Suppressor macrophage (primary cell): ENCODE measurements at places on chromosomes 1 and 21.

- DNase-seq, result no peak
Measured at GRCh38 chr1:77057994-77058585, 161.1 kb downstream of the PIGK start.

GRCh38 chr21:46124926-46125845, 27.3 kb downstream of the COL6A2 start:
- DNase-seq, result no peak

DNA sequence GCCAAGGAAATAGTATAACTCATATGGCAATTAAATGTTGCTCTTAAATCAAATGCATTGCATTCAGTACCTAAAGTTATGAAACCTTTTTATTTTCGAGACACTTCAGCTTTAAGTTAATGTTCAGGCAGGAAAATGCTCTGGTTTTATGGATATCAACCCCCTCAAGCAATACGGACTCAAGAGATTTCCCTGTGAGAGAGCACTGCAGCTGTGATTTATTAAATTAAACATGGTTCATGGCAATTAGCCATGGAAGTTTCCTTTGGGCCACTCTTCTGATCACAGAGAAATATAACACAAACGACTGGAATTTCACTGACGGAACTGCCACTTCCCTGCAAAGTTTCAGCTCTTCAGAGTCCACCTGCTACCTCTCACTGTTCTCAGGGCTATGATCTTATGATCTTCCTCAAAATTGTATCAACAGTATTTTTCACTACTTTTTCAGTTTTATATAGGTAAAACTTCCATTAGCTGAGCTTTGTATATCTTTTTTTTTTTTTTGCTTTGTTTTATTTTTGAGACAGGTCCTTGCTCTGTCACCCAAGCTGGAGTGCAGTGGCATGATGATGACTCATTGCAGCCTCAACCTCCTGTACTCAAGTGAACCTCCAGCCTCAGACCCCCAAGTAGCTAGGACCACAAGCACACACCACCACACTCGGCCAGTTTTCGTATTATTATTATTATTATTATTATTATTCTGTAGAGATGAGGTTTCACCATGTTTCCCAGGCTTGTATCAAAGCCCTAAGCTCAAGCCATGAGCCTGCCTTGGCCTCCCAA, 923.1 kb upstream of the TMPRSS15 start:
- no peak for DNase-seq

GRCh38 chr1:207103892-207104373, at the start of gene C4BPA:
Gene C4BPA, plus strand, starts transcription at chr1:207104233. Its CDS starts 8,793 bp downstream, at chr1:207113026.
- peak; percentile 36 for DNase-seq

- DNase-seq, result peak; percentile 44
Measured at GRCh38 chr21:31273278-31273677, 70.8 kb downstream of the TIAM1 start.

GRCh38 chr1:59453297-59453968, 156.5 kb downstream of the FGGY start:
- peak; percentile 70 for DNase-seq

GRCh38 chr1:248778906-248779305, 23.3 kb upstream of the LYPD8 start:
- DNase-seq, result peak; percentile 22

GRCh38 chr1:84350550-84350949, 47.7 kb upstream of the DNASE2B start:
- no peak for DNase-seq

DNA sequence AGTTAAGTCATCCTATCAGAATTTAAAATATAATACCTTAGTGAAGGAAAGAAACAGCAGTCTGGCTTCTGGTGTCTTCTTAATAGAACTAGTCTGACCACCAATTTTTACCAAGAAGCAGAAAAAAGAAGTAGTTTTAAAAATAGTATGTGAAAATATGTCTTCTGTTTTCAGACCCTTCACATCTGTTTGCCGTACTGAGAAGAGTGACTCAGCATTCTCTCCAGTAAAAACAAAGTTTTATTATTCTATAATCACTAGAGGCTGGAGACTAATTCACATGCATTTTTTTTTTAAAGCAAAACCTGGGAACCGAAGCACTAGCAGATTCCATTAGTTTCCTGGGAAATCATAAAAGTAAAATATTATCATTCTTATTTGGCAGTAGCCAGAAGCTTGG, 163.8 kb downstream of the COL24A1 start:
- DNase-seq, result peak; percentile 18

DNA sequence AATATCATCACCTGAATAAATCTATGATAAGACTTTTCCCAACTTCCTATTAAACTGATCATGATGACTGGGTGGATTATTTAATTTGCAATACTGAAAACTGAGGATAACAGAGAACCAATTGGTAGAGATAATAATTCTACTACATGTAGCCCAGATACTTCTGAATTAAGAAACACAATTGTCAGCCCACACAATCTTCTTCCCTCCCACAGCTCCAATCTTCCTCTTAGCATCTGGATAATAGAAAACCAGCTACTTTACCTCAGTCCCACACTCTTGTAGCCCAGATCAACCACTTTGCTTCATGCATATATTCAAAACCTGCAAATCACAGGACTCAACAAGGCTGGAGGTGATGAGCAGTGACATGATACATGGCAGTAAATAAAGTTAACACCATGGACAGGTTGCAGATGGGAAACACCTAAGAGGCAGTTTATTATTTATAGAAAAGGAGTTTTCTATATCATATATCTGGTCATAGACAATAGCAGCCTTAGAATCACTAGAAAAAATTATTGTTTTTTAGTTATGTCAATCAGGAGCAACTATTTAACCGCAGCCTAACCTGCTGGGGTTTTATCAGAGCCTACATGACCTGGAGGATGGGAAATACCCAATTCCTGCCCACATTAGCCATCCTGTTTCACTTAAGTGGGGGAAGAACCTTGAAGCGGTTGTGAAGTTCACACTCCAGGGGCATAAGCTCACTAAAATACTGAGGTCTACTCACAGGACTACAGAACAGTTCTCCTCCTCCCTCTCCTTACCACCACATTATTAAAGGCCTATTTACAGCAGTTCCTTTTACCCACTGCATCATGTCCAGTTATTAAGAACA, 16.7 kb downstream of the FRRS1 start:
- no peak for DNase-seq

DNA sequence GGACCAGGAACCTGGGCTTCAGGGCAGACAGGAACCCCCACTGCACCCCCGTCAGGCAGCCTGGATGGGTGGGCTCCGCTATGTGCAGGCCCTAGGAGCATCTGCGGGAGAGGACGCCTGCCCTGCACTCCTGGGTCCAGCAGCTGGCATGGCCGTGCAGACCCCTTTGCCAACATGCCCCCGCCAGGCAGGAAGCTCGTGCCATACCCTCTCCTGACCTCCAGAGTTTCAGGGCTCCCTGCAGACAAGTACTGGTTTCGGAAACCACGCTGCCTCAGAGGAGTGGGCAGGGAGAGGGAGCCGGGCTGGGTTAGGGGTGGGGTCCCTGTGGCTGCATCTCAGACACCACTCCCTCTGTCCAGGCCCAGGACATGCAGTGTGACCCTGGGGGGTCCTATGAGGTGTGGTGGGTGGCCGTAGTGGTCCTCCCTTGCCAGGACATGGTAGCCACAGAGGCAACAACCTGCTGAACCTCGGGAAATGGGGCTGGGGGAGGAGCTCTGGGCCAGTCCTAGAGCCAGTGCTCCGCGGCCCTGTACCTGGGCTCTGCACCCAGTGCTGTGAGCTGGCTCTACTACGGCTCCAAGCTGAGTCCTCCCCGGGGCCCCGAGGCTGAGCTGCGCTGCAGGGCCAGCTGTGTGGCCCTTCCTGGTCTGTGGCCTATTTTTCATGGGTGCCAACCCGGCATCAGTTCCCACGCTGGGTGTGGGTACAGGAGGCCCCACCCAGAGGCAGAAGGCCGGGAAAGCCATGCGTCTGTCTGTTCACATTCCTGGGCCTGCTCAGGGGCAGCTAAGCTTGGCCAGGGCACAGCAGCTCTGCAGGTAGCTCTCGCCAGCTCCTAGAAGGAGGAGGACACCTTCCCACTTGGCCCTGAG, 1.4 kb downstream of the PLEKHN1 start:
- DNase-seq, result no peak

GRCh38 chr1:51234721-51235425, 1.2 kb upstream of the RNF11 start:
- peak; percentile 44 for DNase-seq

- peak; percentile 56 for DNase-seq
Measured at GRCh38 chr1:13730751-13731482, 30.9 kb downstream of the PRDM2 start.

- peak; percentile 95 for DNase-seq
Measured at GRCh38 chr1:182149411-182149965, 88.0 kb upstream of the ZNF648 start.

DNA sequence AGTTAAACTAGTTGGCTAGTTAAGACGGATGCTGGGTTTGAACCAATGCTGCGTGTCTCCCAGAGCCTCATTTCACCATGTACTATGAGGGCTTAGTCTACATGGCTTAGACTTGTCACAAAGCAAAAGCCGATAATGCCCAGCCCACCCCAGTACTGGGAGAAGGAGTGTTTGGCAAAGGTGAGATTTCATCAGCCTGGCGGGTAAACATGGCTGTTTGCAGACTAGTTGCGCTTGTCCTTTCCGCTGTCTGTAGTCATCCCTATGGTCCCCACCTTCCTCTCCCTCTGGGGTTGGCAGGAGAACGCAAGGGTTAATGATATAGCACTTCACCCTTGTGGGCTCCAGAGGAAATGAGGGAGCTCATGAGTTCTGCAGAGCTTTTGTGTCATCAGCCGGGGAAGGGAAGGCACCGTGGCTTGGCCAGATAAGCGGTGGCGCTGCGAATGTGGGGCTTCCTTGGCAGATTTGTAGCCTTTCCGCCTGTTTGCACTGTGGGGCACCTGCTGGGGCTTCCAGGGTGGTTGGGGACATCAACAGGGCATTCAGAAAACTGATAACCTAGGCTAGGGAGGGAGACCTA, 29.2 kb downstream of the SOX13 start:
- peak; percentile 49 for DNase-seq

DNA sequence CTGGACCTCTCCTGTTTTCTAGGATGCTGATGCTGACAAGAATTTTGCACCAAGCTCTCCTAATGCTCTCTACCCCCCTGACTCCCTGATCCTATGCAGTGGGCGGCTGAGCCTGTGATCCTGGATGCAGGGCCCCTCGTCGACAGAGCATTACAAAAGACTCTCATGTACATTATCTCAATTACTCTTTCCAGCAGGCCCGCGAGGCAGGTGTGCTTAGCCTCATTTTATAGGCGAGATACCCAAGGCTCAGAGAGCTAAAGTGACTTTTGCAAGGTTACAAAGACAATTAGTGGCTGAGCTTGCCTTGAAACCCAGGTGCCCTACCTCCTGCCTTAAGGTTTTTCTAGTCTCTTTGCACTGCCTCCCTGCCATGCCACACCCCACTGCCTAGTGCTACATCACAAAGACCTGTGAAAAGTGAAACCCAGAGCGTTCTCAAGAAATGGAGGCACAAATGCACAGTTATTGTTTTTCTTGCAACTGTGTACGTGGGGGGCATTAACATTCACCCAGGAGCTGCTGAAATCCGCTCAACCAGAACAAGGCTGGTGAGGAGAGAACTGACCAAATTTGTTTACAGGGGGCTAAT, 10.0 kb upstream of the C8A start:
- no peak for DNase-seq

DNA sequence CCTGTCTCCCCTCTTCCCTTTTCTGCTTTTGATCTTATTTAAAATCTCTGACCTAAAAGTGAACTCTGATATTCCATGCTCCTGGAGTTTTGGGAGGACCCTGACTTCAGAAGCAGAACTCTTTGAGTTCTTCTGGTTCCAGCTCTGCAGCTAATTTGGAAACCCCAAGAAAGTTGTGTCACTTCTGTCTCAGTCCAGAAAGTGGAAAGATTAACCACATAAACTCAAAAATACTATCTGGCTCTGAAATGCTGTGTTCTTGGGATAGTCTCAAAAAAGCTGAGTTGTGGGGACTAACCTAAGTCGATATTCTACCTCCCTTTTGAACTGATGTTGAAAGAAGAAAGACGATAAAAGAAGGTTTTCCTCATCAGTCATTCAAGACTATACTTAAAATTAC, 59.8 kb downstream of the ITPKB start:
- DNase-seq, result peak; percentile 17

GRCh38 chr21:32423320-32424190, 11.0 kb downstream of the EVA1C start:
- no peak for DNase-seq

DNA sequence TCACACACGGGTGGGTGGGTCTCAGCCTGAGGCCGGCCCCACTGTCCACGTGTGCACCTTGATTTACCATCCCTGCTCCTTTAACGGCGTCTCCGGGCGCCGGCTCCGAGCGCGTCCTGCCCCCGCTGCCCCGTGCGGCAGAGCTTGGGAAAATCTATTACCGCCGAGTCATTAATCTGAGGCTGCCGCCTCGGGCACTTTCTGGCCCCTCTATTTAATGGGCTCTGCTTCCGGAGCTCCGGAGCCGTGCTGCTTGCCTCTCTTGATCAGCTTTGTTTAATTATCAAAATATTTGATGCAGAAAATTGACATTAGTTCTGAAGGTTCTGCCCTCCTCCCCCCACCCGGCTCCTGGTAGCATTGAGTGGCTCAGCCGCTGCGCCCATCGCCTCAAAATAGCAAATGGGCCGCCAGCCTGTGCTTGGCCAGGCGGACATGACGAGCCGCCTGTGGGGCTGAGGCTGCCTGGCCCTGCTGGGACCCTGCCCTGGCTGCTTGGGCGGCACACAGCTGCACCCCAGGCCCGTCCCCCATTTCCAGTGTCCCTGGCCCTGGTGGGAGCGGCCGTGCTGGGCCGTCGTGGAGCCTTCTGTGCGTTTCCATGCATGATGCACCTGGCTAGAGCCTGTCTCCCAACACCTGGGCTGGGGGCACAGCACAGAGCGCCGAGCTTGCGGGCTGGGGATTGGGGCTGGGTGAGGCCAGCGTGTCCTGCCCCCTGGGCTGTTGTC, 81.6 kb upstream of the TTC34 start:
- DNase-seq, result no peak

DNA sequence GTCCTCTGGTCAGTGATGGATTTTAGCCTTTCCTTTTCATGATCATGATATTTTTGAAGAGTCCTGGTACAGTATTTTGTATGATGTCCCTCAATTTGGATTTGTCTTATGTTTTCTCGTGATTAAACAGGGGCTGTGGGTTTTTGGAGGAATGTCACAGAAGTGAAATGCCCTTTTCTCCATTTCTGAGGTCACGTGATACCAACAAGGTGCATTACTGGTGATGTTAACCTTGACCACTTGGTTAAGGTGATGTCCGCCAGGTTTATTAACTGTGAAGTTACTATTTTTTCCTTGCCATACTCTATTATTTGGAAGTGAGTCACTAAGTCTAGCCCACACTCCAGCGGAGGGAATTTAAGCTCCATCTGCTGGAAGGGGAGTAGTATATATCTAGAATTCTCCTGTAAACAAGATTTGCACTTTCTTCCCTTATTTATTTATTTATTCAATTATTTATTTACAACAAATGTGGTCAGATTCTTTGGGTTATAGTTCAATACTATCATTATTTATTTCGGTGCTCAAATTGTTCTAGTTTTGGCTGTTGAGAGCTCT, 123.4 kb downstream of the HIVEP3 start:
- peak; percentile 52 for DNase-seq

GRCh38 chr1:21192871-21193270, 16.2 kb upstream of the EIF4G3 start:
- DNase-seq, result no peak

- DNase-seq, result peak; percentile 60
Measured at GRCh38 chr1:116367256-116367945, 5.6 kb upstream of the ATP1A1 start.

- DNase-seq, result no peak
Measured at GRCh38 chr1:235108185-235108593, 20.4 kb downstream of the TOMM20 start.

GRCh38 chr1:209783386-209783785, 973 bp downstream of the C1orf74 start:
- no peak for DNase-seq
